IPS DF 6.9 (cell line): ENCODE measurements at places on chromosomes 4 and X.

GRCh38 chr4:103075894-103076746 lies 441 bp downstream of the SLC9B2 start:
- peak; percentile 20 for DNase-seq

DNA sequence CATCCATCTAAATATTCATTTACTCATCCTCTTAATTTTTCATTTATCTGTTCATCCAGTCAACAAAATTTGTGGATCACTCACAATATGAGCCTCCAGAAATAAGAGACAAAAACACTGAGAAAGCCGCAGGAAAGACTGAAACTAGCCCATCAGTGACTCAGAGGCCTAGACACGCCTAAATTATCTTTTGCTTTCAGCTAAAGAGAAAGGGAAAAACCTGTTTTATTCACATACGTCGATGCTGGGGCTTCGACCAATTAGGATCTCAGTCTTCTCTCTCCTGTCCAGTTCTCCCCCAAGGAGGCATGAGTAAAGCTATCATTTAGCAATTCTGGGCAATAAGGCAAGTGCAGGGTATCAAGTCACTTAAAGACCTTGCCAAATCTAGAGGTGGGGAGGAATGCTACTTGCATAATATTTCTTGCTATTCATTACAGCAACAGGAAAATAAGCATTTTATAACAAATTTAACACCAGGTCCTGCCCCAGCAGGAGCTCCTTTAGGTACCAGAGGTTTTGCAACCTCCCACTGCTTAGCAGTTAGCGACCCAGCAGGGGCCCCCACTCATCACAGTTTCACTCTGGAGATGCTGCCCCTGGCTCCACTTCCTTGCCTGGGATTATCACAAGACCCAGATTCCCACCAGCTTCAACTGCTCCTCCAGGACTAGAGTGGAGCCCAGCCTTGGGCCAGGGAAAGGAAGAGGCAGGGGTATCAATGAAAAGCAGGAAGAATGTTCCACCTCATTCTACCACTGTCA lies 30.1 kb upstream of the TMEM154 start:
- no peak for DNase-seq

GRCh38 chr4:118968813-118969212 lies 80.2 kb downstream of the SYNPO2 start:
- DNase-seq, result no peak

DNA sequence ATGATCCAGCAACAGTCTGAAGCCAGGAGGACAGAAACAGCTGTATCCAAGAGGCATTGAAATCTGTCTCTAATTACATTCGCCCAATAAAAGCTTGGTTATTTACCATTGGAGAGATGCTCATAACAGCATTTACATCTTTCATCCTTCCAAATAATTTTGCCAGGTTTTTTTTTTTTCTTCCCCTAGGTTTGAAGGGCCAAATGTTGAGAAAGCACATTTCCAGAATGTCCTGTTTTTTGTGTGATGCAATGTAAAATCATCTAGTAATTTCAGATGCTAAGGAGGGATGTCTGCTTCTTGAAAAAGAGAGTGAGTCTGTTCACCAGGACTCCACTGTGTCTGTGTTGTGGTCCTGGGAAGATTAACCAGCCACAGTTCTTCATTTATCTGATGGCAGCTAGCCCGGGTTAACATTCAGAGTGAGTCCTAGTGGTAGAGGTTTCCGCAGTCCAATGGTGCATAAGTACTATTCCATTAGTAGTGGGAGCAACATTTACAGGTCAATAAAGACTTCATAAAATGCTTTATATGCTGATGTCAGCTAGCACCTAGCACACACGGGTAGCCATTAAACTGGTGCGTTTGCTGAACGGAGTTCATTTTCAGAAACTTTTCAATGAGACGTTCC lies 406.8 kb downstream of the STIM2 start:
- DNase-seq, result no peak

DNA sequence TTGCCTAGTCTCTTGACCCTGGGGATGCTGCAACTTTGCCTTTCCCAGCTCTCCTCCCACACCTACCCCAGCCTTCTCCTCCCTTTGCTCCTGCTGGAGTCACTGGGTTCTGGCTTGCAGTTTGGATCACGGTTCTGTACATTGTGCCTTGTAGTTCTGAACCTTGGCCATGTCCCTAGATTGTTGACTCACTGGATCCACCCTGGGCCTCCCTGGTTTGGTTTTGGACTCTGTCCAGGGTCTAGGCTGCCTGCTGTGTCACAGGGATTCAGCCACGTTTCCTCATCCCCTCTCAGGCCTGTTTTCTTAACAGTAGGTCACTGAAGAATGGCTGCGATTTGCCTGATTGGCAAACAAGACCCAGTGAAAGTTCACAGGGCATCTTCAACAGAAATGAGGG lies 11.5 kb upstream of the GABRE start:
- DNase-seq, result no peak

GRCh38 chrX:136156560-136157117 lies 9.3 kb downstream of the FHL1 start:
- DNase-seq, result no peak
